ENCODE measurements at places on chromosomes 12 and 14. TPM values are rescaled to one million over a fixed set of nuclear protein-coding genes. Genes with fewer than 3 reads are reported as not detected.

DNA sequence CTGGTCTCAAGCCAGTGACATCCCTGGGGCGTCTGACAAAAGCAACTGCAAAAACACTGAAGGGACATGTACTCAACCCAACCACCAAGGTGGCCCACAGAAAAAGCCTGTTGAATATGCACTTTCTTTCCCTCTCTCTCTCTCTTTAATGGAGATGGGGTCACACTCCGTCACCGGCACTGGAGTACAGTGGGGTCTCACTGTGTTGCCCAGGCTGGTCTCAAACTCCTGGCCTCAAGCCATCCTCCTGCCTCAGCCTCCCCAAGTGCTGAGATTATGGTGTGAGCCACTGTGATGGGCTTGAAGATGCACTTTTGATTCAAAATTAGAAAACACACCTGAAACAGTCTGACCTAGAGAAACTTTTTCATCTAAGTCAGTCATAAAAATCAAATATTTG is 7.2 kb upstream of the CD27 start:
- DNase-seq, result no peak

DNA sequence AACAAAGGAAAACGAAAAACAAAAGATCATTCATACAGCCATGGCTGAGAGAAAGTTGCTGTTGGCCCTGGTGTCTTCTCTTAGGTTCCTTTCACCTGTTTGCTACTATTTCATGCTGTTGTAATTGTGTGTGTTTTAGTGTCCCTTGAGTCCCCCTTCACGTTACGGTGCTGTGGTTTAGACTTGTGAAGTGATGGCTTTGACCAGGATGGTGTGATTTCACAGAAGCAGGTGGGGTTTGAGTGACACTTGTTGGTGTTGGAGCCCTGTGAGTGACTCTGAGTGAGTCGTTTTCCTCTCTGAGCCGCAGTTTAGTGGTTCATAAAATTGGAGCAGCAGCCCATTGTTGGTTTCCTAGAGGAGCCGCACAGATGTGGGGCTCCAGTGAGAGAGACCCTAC is 635.4 kb downstream of the VRK1 start:
- DNase-seq, result no peak

GRCh38 chr14:57049848-57050247 is 218.9 kb downstream of the EXOC5 start:
- no peak for DNase-seq

DNA sequence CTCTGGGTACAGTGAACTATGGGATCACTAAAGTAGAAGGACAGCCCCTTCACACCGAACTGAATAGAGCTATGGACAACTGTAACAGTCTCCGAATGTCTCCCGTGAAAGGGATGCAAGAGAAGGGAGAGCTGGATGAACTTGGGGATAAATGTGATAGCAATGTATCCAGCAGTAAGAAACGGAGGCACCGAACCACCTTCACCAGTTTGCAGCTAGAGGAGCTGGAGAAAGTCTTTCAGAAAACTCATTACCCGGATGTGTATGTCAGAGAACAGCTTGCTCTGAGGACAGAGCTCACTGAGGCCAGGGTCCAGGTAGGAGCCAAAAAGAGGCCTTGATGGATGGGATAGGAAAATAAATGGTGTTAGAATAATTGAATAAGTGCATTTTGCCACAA is 3.5 kb downstream of the ALX1 start:
- DNase-seq, result no peak

DNA sequence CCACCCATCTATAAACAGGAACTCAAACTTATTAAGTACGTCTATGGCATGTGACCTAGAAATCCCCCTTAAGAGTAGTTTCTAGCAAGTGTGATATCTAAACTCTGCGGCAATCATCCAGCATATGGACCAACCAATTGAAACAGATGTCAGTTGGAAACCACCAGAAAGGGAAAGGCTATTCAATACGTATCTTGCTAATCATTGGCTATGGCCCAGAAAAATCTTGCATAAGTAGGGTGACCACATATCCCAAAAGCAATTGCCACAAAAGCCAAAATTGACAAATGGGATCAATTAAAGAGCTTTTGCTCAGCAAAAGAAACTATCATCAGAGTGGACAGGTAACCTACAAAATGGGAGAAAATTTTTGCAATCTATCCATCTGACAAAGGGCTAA is 24.2 kb downstream of the SYNJ2BP start:
- DNase-seq, result no peak

DNA sequence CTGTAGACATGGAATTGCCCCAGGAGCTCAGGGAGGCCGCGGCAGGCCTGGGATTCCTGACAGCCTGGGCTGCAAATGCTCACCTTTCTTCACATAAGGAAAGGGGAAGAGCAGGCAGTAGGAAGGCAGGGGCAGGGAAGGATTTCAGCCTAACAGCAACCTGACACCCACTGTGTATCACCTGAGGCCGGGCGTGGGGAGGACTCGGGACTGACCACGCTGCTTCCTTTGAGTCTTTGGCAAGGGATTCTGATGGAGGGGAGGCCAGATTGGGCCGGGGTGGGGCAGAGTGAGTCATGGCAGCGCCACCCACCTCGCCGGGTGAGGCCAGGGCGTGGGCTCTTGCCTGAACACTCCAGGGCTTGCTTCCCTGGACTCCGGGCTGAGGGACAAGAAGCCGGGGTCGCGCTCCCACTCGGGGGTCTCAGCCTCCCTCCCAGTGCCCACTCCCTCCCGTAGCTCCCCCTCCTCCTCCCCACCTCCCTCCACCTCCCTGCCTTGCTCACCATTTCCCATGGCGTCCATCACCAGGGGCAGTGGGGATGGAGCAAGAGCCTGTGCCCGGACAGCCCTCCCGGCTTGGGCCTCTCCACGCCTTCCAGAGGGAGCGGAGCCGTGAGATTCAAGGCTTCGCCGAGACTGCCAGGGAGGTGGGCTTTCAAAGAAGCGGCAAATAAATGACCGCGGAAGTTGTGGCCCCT is 247.9 kb upstream of the RTL1 start:
- DNase-seq, result no peak

DNA sequence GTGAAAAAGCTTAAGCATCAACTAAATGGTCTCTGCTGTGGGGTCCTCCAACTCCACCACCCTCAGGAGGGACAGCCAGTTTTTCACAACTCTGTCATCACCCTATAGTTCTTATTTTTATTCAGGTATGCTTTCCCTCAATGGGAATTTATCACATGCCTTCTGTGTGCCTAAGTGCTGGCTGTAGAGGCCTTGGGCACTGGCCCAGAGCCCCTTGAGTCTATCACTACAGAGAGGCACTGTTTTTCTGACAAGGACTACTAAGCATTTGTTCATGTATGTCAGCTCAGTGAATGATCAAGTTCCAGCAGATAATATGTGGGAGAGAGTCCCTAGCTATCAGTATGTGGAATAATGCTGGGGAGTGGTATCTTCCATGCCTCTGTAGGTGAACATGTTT is 463.9 kb downstream of the NPAS3 start:
- DNase-seq, result no peak

DNA sequence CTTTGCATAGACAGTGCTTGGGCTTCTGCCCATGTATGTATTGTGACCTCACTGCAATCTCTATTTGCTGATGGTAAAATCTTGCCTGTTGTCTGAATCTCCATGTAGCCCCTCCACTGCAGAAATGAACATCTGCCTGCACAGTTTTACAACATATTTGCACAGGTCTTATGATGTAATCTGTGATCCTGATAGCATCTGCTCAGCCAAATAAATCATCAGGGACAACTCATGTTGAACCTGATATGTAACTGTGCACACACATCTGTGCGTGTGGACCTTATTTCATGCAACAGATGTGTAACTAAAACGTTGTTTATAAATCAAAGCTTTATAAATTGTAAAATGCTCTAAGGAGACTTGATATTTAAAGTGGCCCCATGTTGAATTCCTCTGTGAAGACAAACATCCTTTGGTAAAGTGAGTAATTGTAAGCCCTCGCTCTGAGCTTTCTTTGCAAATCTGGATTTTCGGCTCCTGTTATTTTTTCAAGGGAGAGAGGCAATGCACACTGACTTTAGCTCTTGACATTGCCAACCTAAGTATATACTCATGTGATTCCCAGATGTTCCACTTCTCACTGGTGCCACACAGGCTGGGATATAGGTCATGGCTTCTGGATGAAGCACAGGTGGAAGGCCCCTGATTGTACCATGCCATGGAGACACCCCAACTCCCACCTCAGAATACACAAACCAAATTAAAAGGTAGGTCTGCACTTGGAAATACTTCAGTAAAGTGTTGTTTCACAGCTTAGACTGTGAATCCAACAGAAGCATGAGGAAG is 371.3 kb downstream of the GRIN2B start:
- no peak for DNase-seq

GRCh38 chr12:2739832-2740641 is 54.7 kb upstream of the FKBP4 start:
- DNase-seq, result peak; percentile 46

DNA sequence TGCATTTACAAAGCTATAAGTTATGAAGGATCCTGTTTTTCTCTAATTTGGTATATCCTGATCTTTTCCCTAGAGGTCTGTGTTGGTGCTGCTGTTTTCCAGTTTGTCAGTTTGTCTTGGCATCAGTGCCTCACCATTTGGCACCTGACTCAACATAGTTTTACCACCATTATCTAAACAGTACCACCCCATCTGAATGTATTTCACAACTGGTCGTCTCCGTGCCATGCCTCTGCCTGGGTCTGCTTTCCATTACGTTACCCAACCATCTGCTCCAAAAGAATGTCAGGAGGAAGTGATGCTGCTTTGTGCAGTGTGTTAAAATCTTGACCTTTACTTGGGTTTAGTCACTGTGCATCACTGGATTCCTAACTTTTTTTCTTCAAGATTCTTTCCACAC is 129.3 kb upstream of the RASSF8 start:
- DNase-seq, result peak; percentile 92

- DNase-seq, result no peak
Measured at GRCh38 chr12:113119980-113120669, 15.4 kb downstream of the RASAL1 start.

GRCh38 chr12:130288206-130288605 is 49.5 kb upstream of the PIWIL1 start:
- no peak for DNase-seq

The OAS2 gene
- total RNA-seq, result 5.6 TPM

The ANGEL1 gene
- 6.8 TPM for total RNA-seq

The IL22 gene
- total RNA-seq, result not detected

All from fibroblast of villous mesenchyme (primary cell).